Midbrain (tissue), 1 donor: ENCODE measurements at places on chromosomes 1 and 21.

DNA sequence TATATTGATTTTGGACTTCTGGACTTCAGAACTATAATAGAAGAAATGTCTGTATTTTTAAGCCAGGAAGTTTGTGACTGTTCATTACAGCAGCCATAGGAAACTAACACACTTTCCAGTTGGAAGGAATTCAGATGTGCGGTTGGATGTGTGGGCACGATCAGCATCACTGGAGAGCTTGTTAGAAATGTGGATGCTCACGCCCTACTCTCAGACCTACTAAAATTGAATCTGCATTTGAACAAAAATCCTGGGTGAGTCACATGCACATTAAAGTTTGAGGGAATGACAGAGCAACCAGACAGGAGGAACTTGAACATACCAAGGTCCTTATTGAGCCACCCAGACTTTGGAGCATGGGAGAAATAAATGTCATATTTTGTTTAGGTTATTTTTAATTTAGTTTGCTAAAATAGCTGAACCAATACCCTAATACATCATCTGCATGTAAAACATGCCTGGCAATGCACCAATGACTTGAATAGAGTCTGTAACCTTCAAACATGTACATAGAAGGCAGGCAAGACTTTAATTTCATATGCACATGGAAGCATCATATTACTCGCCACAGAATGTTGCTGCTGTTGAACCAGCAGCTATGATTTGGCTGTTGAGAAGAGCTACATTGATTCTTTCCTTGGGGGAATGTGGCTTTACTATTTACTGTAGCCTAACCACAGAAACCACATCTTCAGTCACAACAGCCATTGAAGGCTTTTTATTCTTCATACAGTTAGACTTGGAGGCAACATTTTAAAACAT, 346.2 kb downstream of the BARHL2 start:
- DNase-seq = no peak

DNA sequence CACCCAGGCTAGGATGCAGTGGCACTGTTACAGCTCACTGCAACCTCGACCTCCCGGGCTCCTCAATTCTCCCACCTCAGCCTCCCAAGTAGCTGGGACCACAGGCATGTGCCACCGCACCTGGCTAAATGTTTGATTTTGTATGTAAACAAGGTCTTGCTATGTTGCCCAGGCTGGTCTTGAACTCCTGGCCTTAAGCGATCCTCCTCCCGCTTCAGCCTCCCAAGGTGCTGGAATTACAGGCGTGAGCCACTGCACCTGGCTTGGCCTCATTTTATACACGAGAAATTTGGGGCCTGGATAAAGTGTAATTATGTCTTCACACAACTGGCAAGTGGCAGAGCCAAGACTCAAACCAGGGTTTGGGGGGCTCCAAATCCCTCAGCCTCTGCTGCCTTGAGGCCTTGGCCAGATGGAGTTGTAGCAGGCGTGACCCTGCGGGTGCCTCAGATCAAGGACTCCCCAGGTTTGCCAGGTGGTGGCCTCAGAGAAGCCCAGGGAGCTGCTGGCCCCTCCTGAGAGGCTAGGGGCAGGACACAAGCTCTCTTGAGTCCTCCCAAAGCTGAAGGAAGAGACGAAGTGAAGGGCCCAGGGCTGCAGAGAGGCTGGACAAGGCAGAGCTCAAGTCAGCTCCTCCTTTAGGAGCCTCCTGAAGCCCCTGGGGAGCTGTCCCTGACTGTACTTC, 61.7 kb downstream of the MDM4 start:
- no peak for DNase-seq

GRCh38 chr1:12640958-12641272, 3.0 kb upstream of the AADACL4 start:
- DNase-seq = no peak

- no peak for DNase-seq
These were observed 5.5 kb upstream of the RNF223 start for GRCh38 chr1:1079408-1080121.

DNA sequence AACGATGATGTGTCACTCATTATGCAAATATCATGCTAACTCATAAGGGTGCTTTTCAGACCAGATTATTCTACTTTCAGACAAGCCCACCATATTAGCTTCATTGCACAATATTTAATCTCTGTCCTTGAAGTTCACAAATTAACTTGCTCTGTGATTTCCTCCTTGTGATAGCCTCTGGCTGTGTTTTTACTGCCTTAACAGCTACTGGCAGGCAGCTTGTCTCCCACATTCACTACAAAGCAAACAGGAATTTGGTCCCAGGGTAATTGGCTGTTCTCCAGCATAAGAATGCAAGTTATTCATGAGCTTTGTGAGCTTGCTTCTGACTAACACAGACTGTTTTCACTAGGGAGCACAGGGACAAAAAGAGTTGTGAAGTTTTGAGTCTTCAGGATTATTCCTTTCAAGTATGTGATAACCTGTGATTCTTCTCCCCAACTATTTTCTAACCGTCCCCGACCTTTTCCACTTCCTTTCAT, 87.9 kb upstream of the HMCN1 start:
- peak; percentile 73 for DNase-seq

GRCh38 chr1:63122079-63122478, 200.3 kb upstream of the FOXD3 start:
- no peak for DNase-seq

GRCh38 chr1:8323706-8324105, 5.8 kb downstream of the SLC45A1 start:
- DNase-seq = no peak

- DNase-seq = no peak
These were observed 11.6 kb upstream of the IFNAR1 start for GRCh38 chr21:33313183-33313582.

GRCh38 chr1:226622012-226622411, 73.4 kb downstream of the STUM start:
- no peak for DNase-seq

DNA sequence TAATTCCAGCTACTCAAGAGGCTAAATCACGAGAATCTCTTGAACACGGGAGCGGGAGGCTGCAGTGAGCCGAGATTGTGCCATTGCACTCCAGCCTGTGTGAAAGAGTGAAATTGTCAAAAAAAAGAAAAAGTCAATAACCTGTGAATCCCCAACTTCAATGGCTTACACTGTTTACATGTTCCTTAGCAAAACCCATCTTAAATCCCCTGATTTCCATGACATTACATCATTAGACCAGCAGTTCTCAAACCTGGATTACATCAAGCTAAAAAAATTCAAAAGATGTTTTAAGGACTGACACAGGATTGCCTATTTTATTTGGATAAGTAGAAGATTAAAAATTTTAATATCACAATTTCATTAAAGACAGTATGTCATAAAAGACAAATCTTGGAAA, 12.4 kb downstream of the GPBP1L1 start:
- no peak for DNase-seq

DNA sequence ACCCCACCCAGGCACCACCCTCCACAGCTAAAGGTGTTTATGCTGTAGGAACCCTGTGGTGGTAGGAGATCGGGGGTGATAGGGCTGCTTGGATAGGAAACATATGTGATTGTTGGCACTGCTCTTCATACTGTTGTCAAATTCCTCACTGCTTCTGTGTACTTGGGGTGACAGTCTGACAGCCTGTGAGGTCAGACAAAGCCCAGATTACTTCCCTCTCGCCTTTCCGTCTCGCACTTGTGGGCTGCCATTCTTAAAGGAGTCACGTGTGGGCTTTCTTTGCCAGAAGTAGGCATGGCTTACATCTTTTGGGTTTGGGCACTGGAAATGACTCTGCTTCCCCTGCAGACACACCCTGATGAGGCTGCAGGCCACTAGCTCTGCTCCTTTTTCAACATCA, 363.8 kb downstream of the DISC1 start:
- DNase-seq = no peak

DNA sequence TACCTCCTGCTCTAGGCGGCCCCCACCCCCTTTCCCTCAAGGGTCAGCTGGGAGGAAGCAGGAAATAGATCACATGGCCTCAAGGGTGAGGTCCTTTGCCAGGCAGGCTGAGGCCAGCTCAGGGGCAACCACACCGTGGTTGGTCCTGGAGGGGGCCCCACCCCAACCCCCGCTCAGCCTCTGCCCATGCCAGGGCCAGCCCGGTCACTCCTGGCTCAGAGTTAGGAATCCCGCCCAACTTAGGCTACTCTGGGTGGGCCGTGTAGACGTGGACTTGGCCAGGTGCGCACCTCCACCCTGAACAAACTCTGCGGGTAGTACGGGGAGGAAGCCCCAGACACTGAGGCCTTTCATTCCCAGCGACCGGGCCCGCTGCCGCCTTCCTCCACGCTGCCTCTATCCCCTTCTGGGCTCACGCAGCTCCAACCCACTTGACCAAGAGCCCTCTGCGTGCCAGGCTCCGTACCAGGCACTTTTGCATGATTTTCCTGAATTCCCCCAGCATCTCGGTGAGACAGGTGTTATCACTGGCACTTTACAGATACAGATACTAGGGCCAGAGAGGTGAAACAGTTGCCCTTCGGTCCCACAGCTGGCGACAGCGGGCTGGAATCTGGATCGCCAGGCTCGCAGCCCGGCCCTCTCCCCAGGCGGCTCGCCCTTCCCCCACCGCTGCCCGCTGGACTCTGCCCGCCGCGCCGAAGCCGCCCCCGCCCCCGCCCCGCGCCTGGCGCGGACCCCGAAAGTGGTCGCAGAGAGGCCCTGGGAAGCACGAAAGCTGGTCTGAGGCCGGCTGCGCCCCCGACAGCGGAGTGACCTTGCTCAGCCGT, 769 bp downstream of the GALE start:
- DNase-seq = no peak

GRCh38 chr1:107750364-107750959, 214.5 kb downstream of the VAV3 start:
- DNase-seq = peak; percentile 71

DNA sequence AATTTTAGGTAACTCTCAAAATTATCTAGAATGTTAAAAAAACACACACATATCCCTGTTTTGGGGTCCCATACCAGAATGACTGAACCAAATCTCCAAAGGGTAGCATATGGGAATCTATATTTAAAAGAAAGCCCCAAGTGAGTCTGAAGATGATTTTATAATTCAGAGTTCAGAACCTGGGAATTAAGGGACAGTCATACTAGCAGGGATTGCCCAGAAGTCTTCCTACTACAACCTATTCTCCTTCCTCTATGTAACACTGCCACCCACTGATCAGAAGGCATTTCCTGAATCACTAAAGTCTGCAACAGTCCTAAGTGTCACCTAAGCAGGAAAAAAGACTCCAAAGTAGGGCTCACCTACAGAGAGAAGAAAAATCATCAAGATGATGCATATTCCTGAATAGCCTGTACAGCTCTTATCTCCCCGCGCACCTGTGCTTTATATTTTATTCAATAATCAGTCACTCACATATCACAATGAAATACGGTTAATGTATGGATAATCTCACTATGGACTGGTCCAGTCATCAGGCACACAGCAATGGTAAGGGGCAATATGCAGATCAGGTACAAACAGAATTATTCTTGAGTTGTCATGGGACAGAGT, 4.9 kb downstream of the RGS1 start:
- DNase-seq = peak; percentile 30

DNA sequence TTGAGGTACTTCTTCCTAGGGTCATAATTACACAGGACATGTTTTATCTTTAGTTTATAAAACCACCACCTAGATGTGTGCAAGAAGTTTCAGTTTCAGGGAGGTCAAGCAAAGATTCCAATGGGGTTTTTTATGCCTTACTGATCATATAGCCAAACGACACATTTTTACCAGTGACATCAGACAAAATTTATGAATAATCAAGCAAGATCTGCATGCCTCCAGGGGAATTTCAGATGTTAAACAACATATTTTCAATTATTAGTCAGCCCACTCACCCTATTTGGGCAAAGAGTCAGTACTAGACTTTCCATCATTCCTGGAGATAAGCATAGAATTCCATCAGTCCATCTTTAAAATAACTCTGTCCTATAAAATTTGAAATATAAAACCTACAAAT, 867.4 kb downstream of the KCNT2 start:
- no peak for DNase-seq
